ENCODE measurements at places on chromosomes 3 and 15. TPM values are rescaled to one million over a fixed set of nuclear protein-coding genes. Genes with fewer than 3 reads are reported as not detected.
A peak's percentile ranks its signal among the peaks of the same experiment; 100 is the strongest.

GRCh38 chr3:49333091-49333490, 6.8 kb downstream of the USP4 start:
- DNase-seq: no peak

DNA sequence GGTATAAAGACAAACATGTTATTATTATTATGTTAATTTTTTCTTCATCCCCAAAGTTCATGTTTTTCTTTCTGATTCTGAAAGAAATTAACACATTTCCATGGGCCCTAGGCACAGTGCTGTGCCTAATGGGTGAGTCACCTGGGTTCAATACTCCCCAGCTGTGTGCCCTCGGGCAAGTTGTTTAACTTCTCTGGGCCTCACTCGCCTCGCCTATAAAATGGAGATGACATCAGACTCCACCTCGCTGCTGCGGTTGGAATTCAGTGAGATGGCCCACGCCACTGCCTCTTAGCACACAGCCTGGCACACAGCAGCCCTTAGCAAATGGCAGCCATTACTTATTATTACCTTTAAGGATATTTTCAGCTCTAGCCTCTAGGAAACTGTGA, 22.6 kb downstream of the DNASE1L3 start:
- no peak for DNase-seq

CACNA2D3 gene
- 2.4 TPM for polyA plus RNA-seq

DNA sequence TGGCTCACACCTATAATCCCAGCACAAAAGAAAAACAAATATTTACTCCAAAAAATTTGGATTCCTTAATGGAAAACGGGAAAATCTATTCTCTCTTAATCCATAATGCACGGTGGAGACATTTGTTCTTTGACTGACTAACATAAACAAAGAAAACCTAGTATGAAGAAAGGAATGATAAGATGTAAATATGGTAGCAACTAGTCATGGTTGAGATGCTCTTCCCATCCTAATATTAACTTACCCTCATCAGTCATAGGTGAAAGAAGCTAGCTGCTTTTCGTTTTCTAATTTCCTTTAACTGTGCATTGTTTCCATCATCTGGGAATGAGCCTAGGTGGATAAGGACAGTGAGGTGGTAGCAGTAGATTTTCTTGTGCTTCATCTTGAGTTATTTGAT, 22.0 kb downstream of the MAP4 start:
- DNase-seq: no peak

DNA sequence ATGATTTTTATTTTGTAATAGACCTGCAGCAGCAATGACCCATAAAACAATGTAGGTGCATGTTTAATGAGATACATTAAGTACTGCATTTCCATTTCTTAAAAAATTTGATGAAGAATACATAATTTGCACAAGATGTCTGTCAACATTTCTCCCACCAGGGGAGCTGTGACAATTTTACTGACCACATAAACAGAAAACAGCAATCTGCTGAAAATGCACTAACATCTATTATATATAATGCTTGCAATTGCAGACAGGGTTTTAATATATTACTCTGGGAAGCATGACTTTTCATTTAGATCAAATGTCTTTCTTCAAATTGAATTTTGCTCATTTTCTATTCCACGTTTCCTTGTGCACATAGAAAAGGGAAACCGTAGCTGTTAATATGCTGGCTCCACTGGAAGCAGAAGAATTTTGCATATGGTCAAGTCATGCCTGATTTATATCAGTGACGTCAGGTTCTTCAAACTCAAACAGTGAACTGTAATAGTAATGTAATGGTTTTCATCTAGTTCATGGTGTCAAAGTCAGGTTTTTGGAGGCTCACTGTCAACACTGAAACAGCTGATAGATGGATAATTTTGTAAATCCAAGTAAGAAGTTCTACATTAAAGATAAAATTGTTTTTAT, 79.8 kb upstream of the IGF1R start:
- no peak for DNase-seq

DNA sequence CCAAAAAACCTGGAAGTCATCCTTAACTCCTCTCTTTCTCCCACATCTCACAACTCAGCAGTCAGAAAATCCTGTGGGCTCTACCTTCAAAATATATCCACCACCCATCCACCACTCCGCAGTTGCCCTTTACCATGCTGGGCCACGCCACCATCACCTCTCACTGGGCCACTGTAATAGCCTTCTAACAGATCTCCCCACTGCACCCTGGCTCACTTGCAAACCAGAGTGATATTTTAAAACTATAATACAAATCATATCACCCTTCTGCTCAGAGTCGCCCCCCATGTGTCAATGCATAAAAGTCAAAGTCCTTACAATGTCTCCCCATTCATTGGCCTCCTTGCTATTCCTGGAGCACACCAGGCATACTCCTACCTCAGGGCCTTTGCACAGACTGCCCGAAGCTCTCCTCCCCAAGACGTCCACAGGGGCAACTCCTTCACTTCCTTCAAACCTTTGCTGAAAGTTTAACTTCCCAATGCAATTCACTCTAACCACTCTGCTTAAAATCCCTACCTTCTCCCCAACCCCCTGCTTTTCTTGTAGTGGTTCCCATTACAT, 1.5 kb upstream of the LIPC start:
- no peak for DNase-seq

DNA sequence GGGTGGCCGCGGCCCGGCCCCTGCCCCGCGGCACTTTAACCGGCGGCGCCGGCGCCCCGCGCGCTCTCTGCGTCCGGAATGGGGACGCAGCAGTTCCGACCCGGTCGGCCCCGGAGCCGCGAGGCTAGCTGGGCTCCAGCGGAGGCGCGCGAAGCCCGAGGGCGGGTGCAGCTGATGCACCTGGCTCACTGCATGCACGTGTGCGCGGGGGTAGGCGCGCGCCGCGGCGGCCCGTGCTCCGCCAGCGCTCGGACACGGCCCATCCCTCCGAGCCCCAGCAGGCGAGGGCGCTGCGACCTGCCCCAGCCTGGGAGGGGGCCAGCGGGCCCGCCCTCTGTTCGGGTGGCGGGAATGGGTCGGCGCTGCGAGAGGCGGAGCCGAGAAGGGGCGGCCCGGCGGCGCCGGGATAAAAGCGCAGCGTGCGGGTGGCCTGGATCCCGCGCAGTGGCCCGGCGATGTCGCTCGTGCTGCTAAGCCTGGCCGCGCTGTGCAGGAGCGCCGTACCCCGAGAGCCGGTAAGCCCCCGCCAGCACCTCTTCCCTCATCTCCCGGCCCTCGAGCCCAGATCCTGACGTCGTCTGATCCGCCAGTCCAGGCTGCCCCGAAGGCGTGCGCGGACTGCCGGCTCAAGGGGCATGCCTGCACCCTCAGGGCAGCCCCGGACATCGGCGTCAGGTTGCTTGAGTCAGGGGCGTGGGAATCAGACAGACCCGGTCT, at the start of the genes CHDH and IL17RB:
Gene CHDH, minus strand, starts transcription at position 286 of the 717 bp plus-strand sequence. CDS start 22,411 bp downstream, outside the sequence.
Gene IL17RB, plus strand, starts transcription at position 435 of the 717 bp plus-strand sequence. Its CDS starts 21 bp downstream, at position 456.
- DNase-seq: peak; percentile 64

DNA sequence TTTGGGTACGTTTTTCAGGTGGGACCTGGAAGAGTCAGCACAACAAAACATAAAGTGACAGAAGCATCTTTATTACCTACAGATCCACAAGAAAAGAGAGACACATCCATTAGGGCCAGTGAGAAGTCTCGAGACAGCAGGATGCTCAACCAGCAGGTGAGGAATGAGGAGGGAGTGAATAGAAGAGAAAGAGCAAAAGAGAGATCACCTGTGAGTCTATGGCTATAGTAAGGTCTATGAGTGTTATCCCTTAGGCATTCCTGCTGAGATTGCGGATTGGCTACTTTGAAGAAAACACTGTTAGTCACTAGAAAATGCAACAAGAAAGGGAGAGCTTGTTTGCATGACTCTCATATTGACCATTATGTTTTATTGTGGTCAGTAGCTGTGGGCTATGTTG, 1556.2 kb upstream of the GBE1 start:
- DNase-seq: no peak

DNA sequence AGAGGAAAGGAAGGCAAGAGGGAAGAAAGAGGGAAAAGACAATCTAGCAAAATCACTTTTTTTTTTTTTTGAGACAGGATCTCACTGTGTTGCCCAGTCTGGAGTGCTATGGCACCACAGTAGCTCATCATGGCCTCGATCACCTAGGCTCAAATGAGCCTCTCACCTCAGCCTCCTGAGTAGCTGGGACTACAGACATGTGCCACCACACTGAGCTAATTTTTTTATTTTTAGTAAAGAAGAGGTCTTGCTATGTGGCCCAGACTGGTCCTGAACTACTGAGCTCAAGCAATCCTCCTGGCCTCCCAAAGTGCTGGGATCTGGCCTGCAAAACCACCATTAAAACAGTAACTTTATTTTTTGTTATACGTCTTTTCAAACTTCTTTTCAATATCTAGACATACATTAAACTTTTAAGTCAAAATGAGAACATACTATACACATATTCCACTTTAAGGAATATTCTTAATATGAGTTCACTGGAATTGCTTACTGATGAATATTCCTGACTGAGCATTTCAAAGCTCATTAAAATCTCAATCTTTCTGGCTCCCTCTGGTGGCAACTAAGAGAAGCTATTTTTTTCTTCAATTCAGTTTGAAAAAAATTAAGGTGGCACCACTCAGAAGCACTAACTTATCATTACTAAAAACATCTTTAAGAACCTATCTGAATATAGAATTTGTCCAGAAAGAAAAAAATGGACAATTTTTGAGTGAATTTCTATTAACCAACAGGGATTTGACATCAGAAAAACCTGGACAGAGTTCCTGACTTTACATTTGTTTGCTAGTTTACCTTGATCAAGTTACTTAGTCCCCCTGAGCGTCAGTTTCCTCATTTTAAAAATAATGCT, 40.9 kb downstream of the UACA start:
- DNase-seq: peak; percentile 44

DNA sequence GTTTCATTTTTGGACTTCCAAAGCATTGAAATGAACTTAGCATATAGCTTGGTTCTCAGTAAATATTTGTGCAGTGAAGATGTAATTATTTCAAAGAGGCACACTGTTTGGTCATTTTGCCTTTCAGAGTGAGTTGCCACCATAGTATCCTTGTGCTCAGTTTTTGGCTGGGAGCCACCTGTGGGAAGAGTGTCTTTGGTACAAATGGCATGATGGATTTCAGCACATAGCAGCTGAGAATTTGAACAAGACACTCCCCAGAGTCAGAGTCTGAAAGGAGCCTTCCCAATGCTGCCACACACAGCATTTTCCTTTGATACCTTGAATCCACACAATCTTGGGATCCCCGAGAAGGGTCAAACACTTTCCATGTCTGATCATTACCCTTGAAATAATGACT, 897.2 kb upstream of the ARPP21 start:
- DNase-seq: no peak
